ENCODE measurements at places on chromosomes 3 and 15.

GRCh38 chr15:85479071-85479647, 98.8 kb downstream of the AKAP13 start:
- no peak for DNase-seq

DNA sequence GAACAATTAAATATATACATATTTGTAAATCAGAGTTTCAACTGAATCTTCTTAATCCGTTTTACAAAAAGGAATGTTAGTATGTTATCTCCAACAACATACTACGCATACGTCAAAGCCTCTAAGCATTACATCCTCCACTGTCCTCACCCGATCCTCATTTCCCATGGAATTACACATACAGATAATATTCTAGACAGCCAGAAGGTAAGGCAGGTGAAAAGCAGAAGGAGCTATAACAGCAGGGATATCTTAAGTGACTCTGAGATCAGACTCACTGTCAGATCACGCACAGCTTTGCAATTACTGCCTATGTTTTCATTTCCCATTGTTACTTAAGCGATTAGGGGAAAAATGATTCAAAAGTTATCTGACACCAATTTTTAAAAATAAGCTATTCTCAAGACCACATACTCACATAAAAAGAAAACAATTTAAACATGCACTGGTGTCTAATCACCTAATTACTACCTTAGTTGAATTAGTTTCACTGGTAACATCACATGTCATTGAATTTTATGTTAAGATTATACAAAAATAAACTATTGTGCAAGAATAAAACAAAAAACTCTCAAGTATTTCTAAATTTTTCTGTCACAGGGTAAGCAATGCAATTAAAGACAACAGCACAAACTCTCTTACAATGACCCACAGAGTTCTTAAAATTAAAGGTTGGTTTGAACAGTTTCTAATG, 92.8 kb downstream of the TBL1XR1 start:
- DNase-seq: no peak

DNA sequence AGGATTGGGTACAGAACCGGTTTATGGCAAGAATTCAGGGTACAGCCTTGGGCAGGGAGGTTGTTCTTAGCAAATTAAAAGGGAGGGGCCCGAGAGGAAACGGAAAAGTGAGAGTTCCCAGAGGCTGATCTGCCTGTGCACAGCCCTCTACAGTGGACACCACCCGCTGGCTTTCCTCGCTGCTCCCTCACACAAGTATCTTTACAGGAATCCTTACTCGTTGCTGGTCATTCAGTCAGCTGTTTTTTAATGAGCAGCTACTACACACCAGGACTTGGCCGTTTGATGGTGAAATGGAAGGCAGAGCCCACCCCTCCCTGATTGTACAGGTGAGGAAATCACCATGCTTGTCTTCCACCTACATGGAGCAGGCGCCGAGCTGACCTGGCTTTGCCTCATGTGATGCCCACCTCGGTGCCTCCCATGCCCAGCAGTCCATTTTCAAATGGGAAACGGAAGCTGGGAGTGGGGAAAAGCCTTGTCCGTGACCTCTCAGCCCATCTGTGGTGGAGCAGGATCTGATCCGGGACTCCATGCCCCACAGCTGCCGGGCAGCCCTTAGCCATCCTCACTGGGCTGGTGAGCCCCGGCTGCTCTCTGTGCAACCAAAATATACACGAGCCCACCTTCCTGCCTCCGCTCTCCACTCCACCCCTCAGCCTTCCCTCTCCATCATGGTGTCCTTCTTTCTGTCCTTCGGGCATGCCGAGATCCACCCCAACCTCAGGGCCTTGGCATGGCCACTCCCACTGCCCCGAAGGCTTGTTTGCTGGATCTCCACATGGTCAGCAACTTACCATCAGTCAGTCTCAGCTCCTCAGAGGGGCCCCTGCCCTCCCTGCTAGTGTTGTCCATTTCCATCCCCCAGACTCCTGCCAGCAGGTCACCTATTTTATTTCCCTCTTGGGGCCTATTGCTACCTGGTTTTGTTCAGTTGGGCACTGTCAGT, 33.3 kb upstream of the FGD5 start:
- peak; percentile 30 for DNase-seq

GRCh38 chr15:65032801-65033537, 3.5 kb upstream of the MTFMT start:
- DNase-seq: no peak

- DNase-seq: no peak
These were observed 132.7 kb upstream of the RAP2B start for GRCh38 chr3:153029350-153029749.

DNA sequence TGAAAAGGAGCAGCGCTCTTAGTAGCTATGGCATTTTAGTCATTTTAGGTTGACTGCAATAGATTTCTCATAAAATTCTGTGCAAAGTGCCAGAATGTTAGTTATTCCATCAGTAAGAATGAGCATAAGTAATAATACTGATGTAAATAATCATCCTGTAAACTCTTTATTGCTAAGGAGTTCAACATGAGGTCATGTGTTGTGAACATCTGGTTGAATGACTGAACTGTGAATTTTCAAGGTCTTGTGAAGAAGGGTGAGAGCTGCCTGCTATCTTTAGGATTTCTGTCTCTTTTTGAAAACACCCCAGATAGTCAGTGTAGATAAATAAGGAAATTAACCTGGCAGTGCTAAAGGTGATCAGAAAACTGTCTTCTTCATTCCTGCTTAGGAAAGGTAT, 333.4 kb upstream of the TBC1D5 start:
- no peak for DNase-seq

- DNase-seq: no peak
These were observed 145.1 kb downstream of the LPP start for GRCh38 chr3:188299068-188299467.

DNA sequence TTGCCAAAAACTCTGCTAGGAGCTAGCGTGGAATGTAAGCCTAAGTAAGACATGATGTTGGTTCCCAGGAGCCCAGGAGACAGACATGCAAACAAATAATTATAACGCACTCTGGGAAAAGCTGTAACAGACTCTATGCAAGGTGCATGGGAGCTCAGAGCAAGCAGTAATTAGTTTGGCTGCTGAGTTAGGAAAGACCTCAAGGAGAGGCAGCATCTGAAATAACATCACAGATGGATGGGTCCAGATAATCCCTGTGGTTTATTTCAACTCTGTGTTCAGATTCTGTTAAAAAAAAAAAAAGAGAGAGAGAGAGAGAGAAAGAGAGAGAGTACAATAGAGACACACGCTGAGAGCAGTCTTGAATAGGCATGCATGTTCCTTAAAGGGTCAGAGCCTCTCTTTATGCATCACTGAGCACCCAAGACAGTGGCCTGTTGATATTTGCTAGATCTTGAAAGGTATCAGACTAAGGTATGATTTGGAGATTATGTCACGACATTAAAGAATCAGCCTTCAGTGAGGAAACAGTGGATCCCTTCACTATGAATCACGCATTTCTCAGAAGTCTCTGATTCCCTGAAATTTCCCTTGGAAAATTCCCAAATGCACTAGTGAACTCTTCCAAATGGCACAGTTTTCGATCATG, 124.4 kb upstream of the LIPC start:
- no peak for DNase-seq

DNA sequence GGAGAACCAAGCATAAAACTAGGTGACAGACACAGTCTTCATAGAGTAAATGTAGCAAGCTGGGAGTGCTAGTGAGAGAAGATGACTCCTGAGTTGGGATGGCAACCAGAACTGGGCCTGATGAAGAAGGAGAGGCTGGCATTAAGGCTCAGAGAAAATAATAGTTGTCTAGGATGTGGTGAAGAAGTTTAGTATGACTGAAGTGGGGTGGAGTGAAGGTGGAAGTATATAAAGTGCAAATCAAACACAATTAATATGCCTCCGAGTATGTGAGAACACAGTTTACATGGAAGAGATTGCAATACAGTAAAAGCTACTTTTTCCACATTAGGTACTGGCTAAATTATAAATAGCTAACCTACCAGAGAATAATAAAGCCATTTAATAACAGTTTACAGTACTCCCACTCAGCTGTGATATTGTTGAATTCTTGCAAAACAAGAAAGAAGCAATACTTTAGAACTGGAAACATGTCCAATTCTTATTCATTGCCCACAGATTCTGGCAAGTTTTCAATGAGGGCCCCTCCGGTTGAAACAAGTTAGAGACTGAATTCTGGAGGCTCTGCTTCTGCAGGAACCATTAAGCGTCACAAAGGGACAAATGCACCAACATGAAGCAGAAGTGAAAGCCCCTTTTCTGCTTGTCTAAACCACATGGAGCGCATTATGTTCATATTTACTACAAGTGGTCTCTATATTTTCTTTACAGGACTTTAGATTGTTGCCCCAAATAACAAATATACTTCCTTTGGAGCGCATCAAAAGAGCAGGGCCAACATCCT, 243.7 kb downstream of the SLC9A9 start:
- no peak for DNase-seq

GRCh38 chr3:111823341-111823855, 35.7 kb upstream of the PHLDB2 start:
- no peak for DNase-seq

DNA sequence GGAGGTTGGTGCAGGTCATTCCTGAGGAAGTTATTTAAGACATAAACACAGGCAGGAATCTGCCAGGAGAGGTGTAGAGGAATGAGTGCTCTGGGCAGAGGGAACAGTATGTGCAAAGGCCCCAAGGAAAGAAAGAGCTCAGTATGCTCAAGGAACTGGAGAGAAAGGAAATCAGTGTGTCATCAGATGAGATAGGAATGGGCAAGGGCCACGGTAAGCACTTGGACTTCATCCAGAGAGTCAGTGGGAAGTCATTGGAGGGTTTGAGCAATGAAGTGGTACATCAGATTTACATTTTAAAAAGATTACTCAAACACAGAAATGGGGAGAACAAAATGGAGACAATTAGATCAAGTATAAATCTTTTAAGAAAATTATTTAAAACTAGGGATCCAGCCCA, 272.2 kb downstream of the ADAMTSL3 start:
- no peak for DNase-seq

DNA sequence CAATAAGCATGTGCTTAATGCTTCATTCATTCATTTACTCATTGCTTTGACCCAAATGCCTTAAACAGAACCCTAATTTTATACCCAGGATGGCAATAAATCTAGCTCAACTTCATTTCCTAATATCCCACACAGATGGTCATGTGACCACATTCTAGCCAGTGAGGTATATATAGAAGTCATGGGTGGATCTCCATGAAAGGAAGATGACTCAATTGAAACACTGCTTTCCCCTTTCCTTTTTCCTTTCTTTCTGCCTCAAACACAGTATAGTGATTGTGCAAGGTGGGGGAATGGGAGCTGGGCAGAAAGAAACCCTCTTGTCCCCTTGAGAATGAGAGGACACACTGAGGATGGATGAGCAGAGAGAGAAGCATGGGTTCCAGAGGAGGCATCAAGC, 183.5 kb upstream of the PRICKLE2 start:
- no peak for DNase-seq

GRCh38 chr3:168952551-168952950, 711.0 kb downstream of the MECOM start:
- DNase-seq: no peak

- no peak for DNase-seq
These were observed 10.1 kb downstream of the UBP1 start for GRCh38 chr3:33430061-33430460.

DNA sequence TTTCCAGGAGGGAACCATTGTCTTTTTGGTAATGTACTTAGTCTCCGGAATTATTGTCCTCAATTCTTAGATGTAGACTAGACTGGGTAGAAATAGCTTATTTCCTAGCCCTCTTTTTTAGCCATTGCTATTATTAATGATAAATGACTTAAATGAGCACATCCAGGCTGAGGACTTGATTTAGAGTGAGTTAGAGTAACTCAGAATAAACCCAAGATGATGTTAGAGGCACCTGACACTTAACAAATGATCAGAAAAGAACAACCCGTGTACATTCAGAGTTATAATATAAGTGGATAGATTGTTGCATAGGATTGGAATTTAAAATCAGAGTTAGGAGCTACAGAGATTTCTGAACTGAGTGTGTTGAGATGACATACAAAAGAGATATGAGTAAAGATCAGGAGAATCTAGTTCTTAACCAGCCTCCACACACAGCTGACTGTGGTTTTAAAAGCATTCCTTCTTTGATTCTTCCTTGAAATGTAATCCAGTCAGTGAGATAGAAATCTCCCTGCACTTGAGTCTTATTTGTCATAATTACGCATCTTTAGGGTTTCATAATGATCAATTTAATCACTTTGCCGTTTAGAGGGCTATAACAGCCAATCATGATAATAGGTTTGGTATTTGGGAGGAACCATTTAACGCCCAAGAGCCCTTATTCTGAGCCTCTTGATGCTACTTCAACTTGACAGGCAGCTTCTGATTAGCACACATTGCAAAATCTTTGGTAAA, 366.5 kb downstream of the GAP43 start:
- DNase-seq: no peak

DNA sequence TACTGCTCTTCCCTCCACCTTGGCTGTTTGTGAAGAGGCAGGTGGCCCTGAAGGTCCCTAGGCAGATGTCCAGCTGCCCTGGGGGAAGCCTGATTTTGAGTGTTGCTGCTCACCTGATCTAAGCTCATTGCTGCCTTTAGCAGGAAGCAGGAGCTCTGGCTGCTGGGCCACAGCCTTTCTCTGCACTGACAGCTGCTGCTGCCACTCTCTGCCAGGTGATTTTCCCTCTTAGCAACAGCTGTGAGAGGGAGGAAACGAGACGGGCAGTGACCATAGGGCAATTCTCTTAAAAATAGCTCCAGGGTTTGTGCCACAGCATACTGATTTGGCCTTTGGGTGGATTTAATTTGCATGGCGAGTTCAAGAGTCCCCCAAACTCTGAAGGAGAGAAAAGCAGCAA, 415.8 kb upstream of the SEMA6D start:
- no peak for DNase-seq

DNA sequence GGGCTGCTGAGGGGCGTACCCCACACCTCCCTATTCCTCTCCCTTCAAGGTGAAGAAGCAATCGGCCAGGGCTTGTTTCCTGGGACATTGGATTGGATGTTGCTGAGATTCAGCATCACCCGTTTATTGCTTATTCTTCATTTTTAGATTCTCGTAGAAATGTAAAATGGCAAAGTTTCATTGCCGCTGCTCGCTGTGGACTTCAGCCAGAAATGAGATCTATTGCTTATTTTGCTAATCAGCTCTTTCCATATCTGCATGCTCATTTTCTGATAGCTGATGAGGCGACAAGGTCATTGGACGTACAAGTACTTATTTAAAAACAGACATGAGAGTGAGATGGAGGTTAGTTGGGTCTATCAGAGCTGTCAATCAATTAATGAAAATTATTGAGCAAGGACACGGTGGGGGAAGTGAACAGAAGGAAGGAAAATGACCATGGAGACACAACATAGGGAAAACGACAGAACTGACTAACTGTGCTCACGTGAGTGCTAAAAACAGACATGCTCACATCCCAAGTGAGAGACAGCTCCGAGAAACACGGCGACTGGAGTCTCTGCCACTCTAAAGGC, 471.2 kb downstream of the NR2F2 start:
- no peak for DNase-seq

DNA sequence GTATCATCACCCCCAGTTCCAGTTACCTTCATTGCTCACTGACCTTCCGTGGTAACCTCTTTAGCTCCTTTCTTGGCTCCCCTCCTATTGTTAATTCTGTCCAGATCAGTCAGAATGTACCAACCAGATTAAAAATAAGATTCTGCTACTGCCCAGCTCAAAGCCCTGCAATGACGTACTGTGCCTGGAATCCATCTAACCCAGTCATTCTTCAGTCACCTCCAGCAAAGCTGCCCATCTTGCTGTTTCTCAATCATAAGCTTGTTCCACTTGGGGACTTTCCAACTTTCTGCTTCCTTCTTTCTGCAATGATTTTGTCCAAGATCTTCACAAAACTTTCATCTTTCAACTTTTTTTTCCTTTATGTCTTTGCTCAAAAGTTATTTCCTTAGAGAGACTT, 512.0 kb upstream of the ZNF385D start:
- DNase-seq: no peak

- DNase-seq: no peak
These were observed 244.1 kb upstream of the STT3B start for GRCh38 chr3:31288641-31289100.
